ENCODE measurements at places on chromosomes 7 and 10. TPM values are rescaled to one million over a fixed set of nuclear protein-coding genes. Genes with fewer than 3 reads are reported as not detected.

GRCh38 chr10:133343558-133343957 is 3.6 kb upstream of the PRAP1 start:
- H3K4me3 ChIP-seq: no peak overlapping the region
- no peaks in the 10 kb centered on the region for H3K36me3 ChIP-seq
- H3K4me1 ChIP-seq: no peaks in the 10 kb centered on the region
- H3K27ac ChIP-seq: no peak overlapping the region
- DNase-seq: no peak
- H3K27me3 ChIP-seq: no peaks in the 10 kb centered on the region

DNA sequence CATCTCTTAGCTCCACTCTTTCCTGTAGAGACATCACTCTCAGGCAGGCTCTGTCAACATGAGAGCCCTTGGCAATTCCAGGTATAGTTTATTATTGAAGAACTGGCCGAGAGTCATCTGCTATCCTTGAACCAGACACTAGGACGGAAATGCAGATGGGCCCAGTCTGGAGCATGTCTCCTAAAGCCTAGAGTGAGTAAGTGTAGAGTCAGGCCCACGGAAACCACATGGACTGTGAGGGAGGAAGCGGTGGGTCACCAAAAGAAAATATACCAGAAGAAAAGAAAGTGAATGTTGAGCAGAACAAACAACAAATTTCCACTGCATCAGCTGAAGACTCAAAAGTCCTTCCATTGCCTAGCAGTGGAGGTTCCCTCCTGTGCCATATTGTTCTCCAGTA is 15.7 kb upstream of the RELN start:
- no peaks in the 10 kb centered on the region for H3K36me3 ChIP-seq
- H3K27me3 ChIP-seq: no peaks in the 10 kb centered on the region
- H3K4me3 ChIP-seq: no peak overlapping the region
- DNase-seq: no peak
- no peak overlapping the region for H3K27ac ChIP-seq

DNA sequence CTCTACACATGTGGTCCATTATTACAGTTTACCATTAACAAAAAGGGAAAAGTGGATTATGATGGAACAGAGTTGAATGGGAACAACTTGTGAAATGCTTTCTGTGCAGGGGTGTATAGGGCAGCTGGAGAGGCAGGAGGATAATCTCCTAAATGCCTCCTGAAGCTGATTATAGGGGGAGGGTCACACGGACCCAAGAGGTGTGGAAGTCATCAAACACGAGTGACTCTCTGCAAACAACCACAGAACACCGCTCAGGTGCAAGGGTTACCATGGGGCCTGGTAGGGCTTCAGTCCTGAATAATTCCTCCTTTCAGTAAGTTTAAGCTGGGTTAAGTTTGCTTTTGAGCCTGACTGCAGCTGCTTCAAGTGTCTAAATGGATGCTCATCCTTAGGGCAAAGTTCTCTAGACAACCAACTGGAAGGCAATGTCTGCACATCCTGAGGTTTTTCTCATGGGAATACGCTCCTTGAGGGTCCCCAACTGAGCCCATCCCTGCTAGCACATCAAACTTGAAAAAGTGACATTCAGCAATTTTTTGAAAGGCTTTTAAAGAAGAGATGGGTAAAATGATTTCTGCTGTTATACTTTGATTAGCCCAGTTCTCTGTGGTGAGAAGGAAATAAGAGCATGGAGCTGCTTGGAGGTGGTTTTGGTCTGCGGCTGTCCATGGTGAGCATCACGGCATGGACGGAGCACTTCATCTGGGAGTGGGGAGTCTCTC is 1.9 kb downstream of the PDE6C start:
- no peak overlapping the region for H3K27ac ChIP-seq
- H3K27me3 ChIP-seq: no peaks in the 10 kb centered on the region
- DNase-seq: no peak
- H3K36me3 ChIP-seq: no peaks in the 10 kb centered on the region
- no peaks in the 10 kb centered on the region for H3K4me1 ChIP-seq
- H3K4me3 ChIP-seq: no peak overlapping the region

- DNase-seq: peak; percentile 50
- no peaks in the 10 kb centered on the region for H3K36me3 ChIP-seq
- no peak overlapping the region for H3K27ac ChIP-seq
- H3K4me3 ChIP-seq: no peak overlapping the region
These were observed 15.5 kb downstream of the CARD11 start for GRCh38 chr7:3028071-3028757.

DNA sequence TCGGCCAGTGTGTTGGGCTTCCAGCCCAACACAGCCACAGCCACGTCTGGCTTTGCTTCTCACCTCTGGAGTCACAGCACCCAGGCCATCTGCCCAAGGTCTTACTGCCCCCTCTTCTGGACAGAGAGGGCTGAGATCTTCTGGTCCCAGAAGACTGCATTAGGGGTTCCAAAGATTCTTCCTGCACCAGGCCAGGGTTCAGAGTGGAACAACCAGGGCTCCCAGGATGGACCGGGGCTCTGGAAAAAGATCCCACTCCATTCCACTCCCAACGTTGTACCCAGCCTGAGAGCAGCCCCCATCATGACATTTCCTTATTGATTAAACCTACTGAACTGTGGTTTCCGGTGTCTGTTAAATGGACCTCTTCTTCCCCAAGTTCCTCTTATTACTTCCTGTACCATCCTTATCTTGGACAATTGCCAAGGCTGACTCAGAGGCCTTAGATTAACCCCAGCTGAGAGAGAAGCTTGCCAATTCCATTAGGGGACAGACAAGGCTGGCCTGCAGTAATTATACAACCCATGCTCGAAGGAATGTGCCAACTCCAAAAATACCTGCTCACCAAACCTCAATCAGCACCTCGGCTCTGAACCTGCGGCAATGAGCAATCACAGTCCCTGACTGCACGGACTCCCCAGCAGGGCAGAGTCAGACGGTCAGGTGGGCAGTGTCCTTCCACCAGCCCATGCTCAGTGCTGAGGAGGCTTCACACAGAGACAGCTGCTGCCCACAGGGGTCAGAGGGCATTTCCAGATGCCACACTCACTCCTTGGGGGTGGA is 47.9 kb upstream of the NPFFR1 start:
- peaks cover 19% of the 10 kb centered on the region for H3K4me1 ChIP-seq
- no peaks in the 10 kb centered on the region for H3K27me3 ChIP-seq
- DNase-seq: peak; percentile 64
- H3K4me3 ChIP-seq: no peak overlapping the region
- no peak overlapping the region for H3K27ac ChIP-seq

DNA sequence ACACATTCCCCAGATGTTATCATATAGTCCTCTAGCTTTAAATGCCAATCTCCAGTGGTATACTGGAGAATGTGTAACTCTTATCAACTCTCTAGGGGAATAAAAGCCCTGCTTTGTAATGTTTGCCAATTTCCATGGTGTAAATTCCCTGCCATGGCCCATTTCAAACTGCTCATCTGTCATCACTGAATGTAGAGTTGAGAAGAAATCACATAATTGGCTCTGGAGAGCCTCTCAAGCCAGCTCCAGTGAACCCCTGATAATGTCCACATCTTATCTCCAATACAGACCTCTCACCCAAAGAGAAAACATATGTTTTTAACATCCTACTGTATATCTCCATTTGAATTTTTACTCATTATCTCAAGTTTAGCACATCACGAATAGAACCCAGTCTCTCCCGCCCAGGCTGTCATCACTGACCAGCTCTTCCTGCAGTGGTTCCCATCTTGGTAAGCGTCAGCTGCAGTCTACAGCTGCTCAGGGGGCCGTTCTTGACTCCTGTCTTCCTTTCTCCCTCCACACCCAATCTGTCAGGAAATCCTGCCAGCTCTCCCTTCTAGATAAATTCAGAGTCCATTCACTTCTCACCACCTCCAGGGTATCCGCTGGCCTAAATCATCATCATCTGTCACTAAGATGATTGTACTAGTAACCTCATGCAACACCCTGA is 332.4 kb downstream of the FRMD4A start:
- H3K27ac ChIP-seq: no peak overlapping the region
- no peak for DNase-seq
- H3K27me3 ChIP-seq: no peaks in the 10 kb centered on the region
- no peak overlapping the region for H3K4me3 ChIP-seq
- H3K36me3 ChIP-seq: no peaks in the 10 kb centered on the region

GRCh38 chr10:80988755-80989154 is 451.1 kb downstream of the SH2D4B start:
- H3K36me3 ChIP-seq: no peaks in the 10 kb centered on the region
- H3K27ac ChIP-seq: no peak overlapping the region
- no peak overlapping the region for H3K4me3 ChIP-seq

ZP3 gene
- total RNA-seq: 0.76 TPM

DNA sequence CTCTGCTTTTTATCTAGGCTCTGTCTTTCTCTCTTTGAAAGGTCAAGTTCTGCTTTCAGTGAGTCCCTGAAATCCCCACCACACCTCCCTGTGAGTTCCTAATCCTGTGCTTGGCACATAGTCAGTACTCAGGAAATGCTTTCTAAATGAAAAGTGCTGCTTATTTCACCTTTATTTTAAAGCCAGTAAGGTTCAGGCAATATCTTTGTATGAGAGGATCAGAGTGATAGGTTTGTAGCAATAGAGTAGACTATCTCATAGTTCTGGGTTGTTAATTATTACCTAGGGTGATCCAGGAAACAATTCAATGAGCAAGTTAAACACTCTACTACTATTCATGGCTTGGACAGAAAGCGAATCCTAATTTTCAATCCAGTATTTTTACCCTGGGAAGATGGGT is 7.4 kb upstream of the LAMB1 start:
- H3K4me1 ChIP-seq: no peaks in the 10 kb centered on the region
- H3K27ac ChIP-seq: no peak overlapping the region
- no peak for DNase-seq
- no peaks in the 10 kb centered on the region for H3K36me3 ChIP-seq
- no peak overlapping the region for H3K4me3 ChIP-seq
- H3K27me3 ChIP-seq: no peaks in the 10 kb centered on the region

GRCh38 chr10:87545783-87546182 is 41.1 kb downstream of the MINPP1 start:
- DNase-seq: no peak
- peaks cover 12% of the 10 kb centered on the region for H3K36me3 ChIP-seq
- H3K4me1 ChIP-seq: peaks cover 24% of the 10 kb centered on the region
- H3K27me3 ChIP-seq: no peaks in the 10 kb centered on the region
- H3K4me3 ChIP-seq: no peak overlapping the region

ELOVL3 gene
- 1.1 TPM for total RNA-seq

DNA sequence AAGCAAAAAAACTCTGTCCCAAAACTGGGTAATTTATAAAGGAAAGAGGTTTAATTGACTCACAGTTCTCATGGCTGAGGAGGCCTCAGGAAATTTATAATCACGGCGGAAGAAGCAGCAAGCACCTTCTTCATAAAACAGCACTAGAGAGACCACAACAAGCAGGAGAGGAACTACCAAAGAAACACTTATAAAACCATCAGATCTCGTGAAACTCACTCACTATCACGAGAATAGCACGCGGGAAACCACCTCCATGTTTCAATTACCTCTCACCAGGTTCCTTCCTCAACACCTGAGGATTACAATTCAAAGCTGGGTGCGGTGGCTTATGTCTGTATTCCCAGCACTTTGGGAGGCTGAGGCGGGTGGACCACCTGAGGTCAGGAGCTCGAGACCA is 48.5 kb downstream of the PDIA4 start:
- no peaks in the 10 kb centered on the region for H3K36me3 ChIP-seq
- no peak overlapping the region for H3K27ac ChIP-seq
- no peak for DNase-seq
- no peaks in the 10 kb centered on the region for H3K27me3 ChIP-seq

DNA sequence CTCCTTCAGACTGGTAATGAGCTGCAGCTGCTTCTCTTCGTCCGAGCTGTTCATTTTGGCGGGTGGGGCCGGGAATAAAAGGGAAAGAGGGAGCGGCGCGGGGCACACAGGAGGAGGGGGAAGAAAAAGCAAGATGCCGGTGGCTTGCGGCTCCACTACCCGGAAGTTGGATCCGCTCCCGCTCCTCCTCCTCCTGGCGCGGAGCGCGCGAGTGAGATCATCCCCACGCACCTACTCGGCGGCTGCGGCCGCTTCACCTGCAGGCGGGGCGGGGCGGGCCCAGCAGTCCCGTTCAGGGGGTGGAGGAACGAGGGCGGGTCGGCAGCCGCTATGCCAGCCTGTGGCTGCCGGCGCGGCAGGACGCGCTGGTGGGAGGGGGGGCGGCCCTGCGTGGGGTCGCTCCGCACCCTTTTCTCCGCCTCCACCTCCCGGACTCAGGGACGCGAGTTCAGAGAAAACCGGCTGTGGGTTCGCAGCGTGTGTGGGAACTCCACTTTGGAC is at the start of gene SHTN1:
TSS of gene SHTN1 (minus strand) at position 162 of the 501 bp plus-strand sequence. CDS start at position 54, 108 bp downstream.
- peak; percentile 86 for DNase-seq
- H3K27me3 ChIP-seq: no peaks in the 10 kb centered on the region
- no peaks in the 10 kb centered on the region for H3K36me3 ChIP-seq
- peak within 1 kb of the TSS; percentile 32 for H3K4me3 ChIP-seq
- peaks cover 25% of the 10 kb centered on the region for H3K4me1 ChIP-seq
- peak within 1 kb of the TSS; percentile 81 for H3K27ac ChIP-seq

- DNase-seq: no peak
- no peak overlapping the region for H3K4me3 ChIP-seq
- H3K27ac ChIP-seq: peak overlapping the region; percentile 49
- H3K4me1 ChIP-seq: peaks cover 10% of the 10 kb centered on the region
- no peaks in the 10 kb centered on the region for H3K36me3 ChIP-seq
- no peaks in the 10 kb centered on the region for H3K27me3 ChIP-seq
These were observed 18.7 kb upstream of the ARHGAP12 start for GRCh38 chr10:31947144-31947926.

GRCh38 chr10:96651998-96652431 is 65.2 kb upstream of the TM9SF3 start:
- peak overlapping the region; percentile 52 for H3K27ac ChIP-seq
- H3K4me1 ChIP-seq: peaks cover 7% of the 10 kb centered on the region
- no peak overlapping the region for H3K4me3 ChIP-seq
- no peaks in the 10 kb centered on the region for H3K27me3 ChIP-seq

- H3K27ac ChIP-seq: no peak overlapping the region
- DNase-seq: no peak
- H3K4me1 ChIP-seq: peaks cover 17% of the 10 kb centered on the region
- H3K4me3 ChIP-seq: no peak overlapping the region
- H3K36me3 ChIP-seq: no peaks in the 10 kb centered on the region
These were observed 110.7 kb downstream of the HIP1 start for GRCh38 chr7:75628055-75628454.

- no peak overlapping the region for H3K27ac ChIP-seq
- DNase-seq: no peak
- H3K27me3 ChIP-seq: no peaks in the 10 kb centered on the region
- H3K36me3 ChIP-seq: no peaks in the 10 kb centered on the region
- no peak overlapping the region for H3K4me3 ChIP-seq
These were observed 78.1 kb upstream of the PRR15 start for GRCh38 chr7:29485339-29486190.

LIPA gene
- total RNA-seq: 58.4 TPM

GRCh38 chr7:1675036-1675671 is 5.1 kb downstream of the ELFN1 start:
- peaks cover 10% of the 10 kb centered on the region for H3K4me1 ChIP-seq
- peaks cover 3% of the 10 kb centered on the region for H3K27me3 ChIP-seq
- H3K27ac ChIP-seq: no peak overlapping the region
- H3K36me3 ChIP-seq: no peaks in the 10 kb centered on the region
- no peak overlapping the region for H3K4me3 ChIP-seq
- DNase-seq: peak; percentile 6

- H3K4me1 ChIP-seq: no peaks in the 10 kb centered on the region
- no peak for DNase-seq
- H3K27ac ChIP-seq: no peak overlapping the region
- H3K4me3 ChIP-seq: no peak overlapping the region
These were observed 109.1 kb downstream of the LSM5 start for GRCh38 chr7:32381024-32381601.

SPDYE5 gene
- total RNA-seq: not detected

- H3K4me1 ChIP-seq: peaks cover 11% of the 10 kb centered on the region
- H3K27me3 ChIP-seq: no peaks in the 10 kb centered on the region
- peak overlapping the region; percentile 9 for H3K4me3 ChIP-seq
- H3K36me3 ChIP-seq: no peaks in the 10 kb centered on the region
These were observed 612 bp downstream of the KCP start for GRCh38 chr7:128909625-128910568.

Measured in upper lobe of left lung (tissue), 6 donors.